ENCODE measurements at places on chromosomes 12 and 14.

DNA sequence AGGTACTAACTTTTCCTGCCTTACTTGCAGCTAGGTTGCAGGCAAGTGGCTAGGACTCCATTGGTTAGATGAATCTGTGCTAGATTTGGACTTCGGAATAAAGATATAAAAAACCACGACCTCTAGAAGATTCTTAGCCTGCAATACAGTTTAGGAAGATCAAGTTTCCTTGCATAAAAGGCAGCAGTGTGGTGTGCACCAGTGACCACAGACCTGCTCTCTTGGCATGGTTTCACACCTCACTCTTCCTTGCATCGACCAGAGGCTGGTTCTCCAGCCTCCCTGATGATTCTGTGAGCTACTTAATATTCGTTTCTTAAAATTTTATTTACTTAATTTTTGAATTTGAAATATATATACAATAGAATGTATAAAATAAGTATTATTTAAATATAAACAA, 9.8 kb downstream of the KLHDC1 start:
- H3K27me3 ChIP-seq = no peaks in the 10 kb centered on the region
- H3K4me1 ChIP-seq = peaks cover 6% of the 10 kb centered on the region
- H3K36me3 ChIP-seq = peaks cover 6% of the 10 kb centered on the region
- DNase-seq = no peak

DNA sequence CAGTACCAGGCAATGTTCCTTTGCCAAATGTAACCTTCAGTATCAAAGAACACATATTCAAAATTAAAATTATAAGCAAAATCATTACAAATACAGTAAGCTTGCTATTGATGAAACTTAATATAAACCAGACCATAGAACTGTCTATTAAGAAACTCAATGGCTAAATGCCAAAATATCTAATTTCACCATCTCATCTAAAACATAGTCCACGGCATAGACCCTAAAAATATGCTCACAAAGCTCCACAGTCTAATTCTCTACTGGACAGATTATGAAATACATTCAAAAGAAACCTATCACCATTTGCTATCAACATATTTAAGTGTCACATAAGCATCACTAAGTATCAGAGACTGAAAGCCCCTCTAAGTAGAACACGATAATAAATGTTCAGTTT, 25.2 kb downstream of the DUSP16 start:
- H3K4me1 ChIP-seq = peaks cover 6% of the 10 kb centered on the region
- no peak overlapping the region for H3K27ac ChIP-seq
- DNase-seq = no peak
- H3K36me3 ChIP-seq = no peaks in the 10 kb centered on the region
- no peak overlapping the region for H3K4me3 ChIP-seq
- no peaks in the 10 kb centered on the region for H3K27me3 ChIP-seq

GRCh38 chr12:107309020-107309419, 215.7 kb upstream of the CRY1 start:
- H3K27ac ChIP-seq = no peak overlapping the region
- peaks cover 8% of the 10 kb centered on the region for H3K4me1 ChIP-seq
- H3K27me3 ChIP-seq = peaks cover 19% of the 10 kb centered on the region
- no peak for DNase-seq
- H3K4me3 ChIP-seq = no peak overlapping the region

DNA sequence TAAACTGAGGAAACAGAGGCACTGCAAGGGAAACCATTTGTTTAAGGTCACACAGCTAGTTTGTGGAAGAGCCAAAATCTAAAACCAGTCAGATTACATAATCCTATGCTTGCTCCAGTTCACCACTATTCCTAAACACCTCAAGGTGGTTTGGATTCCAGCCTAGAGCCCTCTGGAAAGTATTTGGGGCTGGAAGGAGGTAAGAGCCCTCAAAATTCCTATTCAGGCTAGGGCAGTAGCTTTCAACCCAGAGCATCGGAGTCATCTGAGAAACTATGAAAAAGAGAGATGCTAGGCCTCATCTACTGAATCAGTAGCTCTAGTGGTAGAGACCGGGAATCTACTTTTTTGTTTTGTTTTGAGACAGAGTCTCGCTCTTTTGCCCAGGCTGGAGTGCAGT, 16.0 kb upstream of the SPPL3 start:
- no peaks in the 10 kb centered on the region for H3K4me1 ChIP-seq
- peaks cover 5% of the 10 kb centered on the region for H3K27me3 ChIP-seq
- H3K4me3 ChIP-seq = no peak overlapping the region
- H3K36me3 ChIP-seq = no peaks in the 10 kb centered on the region

DNA sequence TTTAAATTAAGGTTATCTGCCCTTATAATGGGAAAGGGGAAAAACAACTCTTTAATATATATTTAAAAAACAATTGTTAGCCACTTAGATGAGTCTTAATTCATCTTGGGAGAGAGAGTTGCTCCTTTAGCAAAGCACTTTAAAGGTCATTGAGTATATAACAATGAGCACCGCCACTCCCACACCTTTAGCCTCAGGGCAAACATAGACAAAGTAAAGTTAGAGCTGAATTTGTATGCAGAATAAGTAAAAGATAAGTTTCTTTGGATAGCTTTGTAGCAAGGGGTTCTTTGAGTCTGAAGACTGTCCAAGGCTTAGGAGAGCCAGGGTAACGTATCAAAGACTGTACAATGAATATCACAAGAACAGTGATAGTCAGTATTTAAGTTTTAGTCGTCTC, 728.8 kb upstream of the LMO3 start:
- H3K27me3 ChIP-seq = no peaks in the 10 kb centered on the region
- H3K36me3 ChIP-seq = no peaks in the 10 kb centered on the region
- H3K4me3 ChIP-seq = no peak overlapping the region
- no peak overlapping the region for H3K27ac ChIP-seq
- DNase-seq = no peak

DNA sequence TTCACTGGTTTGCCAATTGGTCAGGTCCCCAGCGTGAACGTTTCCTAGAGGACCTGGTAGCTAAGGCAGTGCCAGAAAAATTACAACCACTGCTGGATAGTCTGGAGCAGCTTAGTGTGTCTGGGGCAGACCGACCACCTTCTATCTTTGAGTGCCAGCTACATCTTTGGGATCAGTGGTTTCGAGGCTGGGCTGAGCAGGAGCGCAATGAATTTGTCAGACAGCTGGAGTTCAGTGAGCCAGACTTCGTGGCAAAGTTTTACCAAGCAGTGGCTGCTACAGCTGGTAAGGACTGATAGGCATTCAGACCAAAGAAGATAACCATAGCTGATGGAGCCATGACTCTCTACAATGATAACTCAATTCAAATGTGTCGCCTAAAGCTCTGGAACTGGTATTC, 2.5 kb downstream of the C14orf119 start:
- H3K4me3 ChIP-seq = no peak overlapping the region
- no peaks in the 10 kb centered on the region for H3K27me3 ChIP-seq
- no peak overlapping the region for H3K27ac ChIP-seq
- peaks cover 7% of the 10 kb centered on the region for H3K36me3 ChIP-seq

- no peaks in the 10 kb centered on the region for H3K36me3 ChIP-seq
- no peak for DNase-seq
- peaks cover 65% of the 10 kb centered on the region for H3K27me3 ChIP-seq
Measured at GRCh38 chr14:32938719-32939253, at the start of gene NPAS3. TSS of gene NPAS3 (plus strand) at chr14:32938879.

DNA sequence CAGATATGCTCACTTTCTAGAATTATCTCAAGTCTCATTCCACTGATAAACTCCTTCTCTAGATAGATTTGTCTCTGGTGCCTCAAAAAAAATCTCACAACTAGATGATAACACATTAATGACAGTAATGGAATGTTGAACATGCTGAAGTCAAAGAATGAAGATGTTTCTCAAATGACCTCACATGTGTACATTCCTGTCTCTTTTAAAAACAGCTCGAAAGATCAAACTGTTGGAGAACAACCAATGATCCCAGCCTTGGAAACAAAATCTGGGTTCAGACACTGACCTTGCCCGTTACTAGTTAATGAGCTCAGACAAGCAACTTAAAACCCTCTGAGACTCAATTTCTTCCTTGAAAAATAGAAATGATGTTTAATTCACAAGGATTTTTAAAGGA, 44.7 kb upstream of the KCNJ8 start:
- H3K4me3 ChIP-seq = no peak overlapping the region
- no peaks in the 10 kb centered on the region for H3K36me3 ChIP-seq
- H3K27me3 ChIP-seq = no peaks in the 10 kb centered on the region
- no peak for DNase-seq
- no peaks in the 10 kb centered on the region for H3K4me1 ChIP-seq
- H3K27ac ChIP-seq = no peak overlapping the region

DNA sequence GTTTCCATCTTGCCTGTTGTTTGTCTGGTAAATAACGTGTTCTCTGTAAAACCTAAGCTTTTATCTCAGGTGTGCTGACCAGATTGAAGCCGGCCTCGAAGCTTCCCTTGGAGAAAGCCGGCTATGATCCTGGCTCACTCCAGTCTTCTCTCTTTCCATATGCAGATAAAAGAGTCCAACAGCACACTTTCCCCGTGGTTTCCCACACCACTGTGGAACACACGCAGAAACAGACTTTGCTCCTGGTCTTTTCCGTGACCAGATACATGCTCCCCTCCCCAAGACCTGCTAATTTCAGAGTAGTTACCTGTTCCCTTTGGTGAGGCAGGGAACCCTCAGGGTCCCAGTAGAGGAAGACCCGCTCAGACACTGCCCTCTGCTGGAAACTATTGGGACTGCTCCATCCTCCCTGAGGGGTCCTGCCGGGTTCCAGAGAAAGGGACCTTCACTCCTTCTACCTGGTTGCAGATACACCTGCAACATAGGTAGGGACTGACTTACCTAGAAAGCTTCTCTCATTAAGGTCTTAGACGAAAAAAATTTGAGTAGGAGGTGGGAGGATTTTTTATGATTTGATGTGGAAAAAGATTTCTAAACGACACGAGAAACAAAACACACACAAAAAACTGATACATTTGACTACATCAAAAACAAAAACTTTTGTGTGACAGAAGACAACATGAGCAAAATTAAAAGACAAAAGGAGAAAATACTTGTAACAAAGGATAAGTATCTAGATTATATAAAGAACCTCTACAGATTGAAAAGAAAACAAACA, 415.4 kb upstream of the CCDC196 start:
- no peak overlapping the region for H3K4me3 ChIP-seq
- DNase-seq = peak; percentile 74
- H3K27ac ChIP-seq = no peak overlapping the region
- H3K36me3 ChIP-seq = no peaks in the 10 kb centered on the region

DNA sequence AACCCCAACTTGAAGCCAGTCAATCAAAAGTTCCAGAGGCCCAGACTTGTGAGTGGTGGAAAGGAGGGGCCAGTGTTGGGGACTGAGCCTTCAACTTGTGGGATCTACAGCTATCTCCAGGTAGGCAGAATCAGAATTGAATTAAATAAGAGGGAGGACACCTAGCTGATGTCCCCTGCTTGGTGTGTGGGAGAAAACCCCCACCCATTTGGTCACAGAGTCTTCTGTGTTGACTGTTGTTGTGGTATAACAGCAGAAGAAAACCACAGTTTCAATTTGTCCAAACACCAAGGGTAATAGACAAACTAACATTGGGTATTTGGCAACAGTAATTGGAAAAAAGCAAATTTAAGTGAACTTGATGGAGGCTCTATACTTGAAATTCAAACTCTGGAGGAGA, 3.4 kb upstream of the GCH1 start:
- peaks cover 21% of the 10 kb centered on the region for H3K36me3 ChIP-seq
- H3K4me1 ChIP-seq = peaks cover 8% of the 10 kb centered on the region
- no peak overlapping the region for H3K4me3 ChIP-seq
- H3K27me3 ChIP-seq = no peaks in the 10 kb centered on the region

- no peak overlapping the region for H3K4me3 ChIP-seq
- peaks cover 2% of the 10 kb centered on the region for H3K36me3 ChIP-seq
- peaks cover 5% of the 10 kb centered on the region for H3K4me1 ChIP-seq
Measured at GRCh38 chr12:7758766-7759140, 6.3 kb upstream of the NANOGNB start.

GRCh38 chr14:53226553-53226952, 73.4 kb upstream of the DDHD1 start:
- peaks cover 5% of the 10 kb centered on the region for H3K4me1 ChIP-seq
- H3K27ac ChIP-seq = no peak overlapping the region
- H3K4me3 ChIP-seq = no peak overlapping the region
- H3K36me3 ChIP-seq = no peaks in the 10 kb centered on the region
- no peak for DNase-seq

- no peak for DNase-seq
- H3K27ac ChIP-seq = no peak overlapping the region
- peaks cover 8% of the 10 kb centered on the region for H3K27me3 ChIP-seq
Measured at GRCh38 chr14:103078860-103079587, 5.0 kb upstream of the LBHD2 start.

- H3K4me3 ChIP-seq = no peak overlapping the region
- H3K27me3 ChIP-seq = no peaks in the 10 kb centered on the region
- no peaks in the 10 kb centered on the region for H3K4me1 ChIP-seq
- no peak overlapping the region for H3K27ac ChIP-seq
Measured at GRCh38 chr14:29999013-29999539, 71.4 kb upstream of the PRKD1 start.

DNA sequence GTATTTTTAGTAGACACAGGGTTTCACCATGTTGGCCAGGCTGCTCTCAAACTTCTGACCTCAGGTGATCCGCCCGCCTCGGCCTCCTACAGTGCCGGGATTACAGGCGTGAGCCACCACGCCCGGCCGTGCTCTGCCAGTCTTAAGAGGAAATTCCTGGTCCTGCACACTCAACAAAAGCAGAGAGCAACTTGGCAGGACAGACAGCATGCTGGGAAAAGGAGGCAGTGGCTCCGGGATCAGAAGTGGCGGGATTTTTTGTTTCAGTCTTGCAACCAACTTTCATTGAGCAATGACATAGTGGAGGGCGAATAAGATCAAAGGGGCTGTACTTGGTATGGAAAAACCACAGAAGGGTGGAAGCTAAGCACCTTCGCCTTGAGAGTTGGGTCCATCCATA, 2.1 kb downstream of the CKAP4 start:
- no peaks in the 10 kb centered on the region for H3K27me3 ChIP-seq
- H3K36me3 ChIP-seq = peaks cover 21% of the 10 kb centered on the region

- H3K27me3 ChIP-seq = no peaks in the 10 kb centered on the region
- DNase-seq = peak; percentile 72
- H3K36me3 ChIP-seq = no peaks in the 10 kb centered on the region
Measured at GRCh38 chr14:90697577-90698206, 118.5 kb downstream of the TTC7B start.

- DNase-seq = no peak
- no peaks in the 10 kb centered on the region for H3K36me3 ChIP-seq
- no peak overlapping the region for H3K4me3 ChIP-seq
- no peak overlapping the region for H3K27ac ChIP-seq
Measured at GRCh38 chr12:23659131-23659530, 290.3 kb downstream of the SOX5 start.

DNA sequence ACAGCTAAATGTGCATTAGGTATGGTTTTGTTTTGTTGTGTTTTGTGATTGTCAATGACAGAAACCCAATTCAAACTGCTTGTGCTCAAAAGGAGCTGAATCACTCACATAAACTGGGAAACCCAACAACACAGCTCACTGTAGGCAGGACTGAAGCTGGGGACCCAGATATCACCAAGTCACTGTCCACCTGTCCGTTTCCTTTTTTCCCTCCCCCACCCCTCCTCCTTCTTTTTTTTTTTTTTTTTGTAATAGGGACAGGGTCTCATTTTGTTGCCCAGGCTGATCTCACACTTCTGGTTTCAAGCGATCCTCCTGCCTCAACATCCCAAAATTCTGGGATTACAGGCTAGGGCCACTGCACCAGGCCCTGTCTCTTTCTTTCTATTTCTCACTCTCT, 6.9 kb upstream of the SLC11A2 start:
- no peaks in the 10 kb centered on the region for H3K36me3 ChIP-seq
- H3K4me3 ChIP-seq = no peak overlapping the region
- DNase-seq = no peak
- no peak overlapping the region for H3K27ac ChIP-seq

GRCh38 chr12:19474147-19474546, 34.9 kb downstream of the AEBP2 start:
- H3K27ac ChIP-seq = no peak overlapping the region
- H3K27me3 ChIP-seq = no peaks in the 10 kb centered on the region
- peaks cover 32% of the 10 kb centered on the region for H3K36me3 ChIP-seq
- peaks cover 53% of the 10 kb centered on the region for H3K4me1 ChIP-seq
- H3K4me3 ChIP-seq = no peak overlapping the region
- no peak for DNase-seq
